ENCODE measurements at places on chromosomes 5 and 9.

- DNase-seq, result no peak
Observed at GRCh38 chr9:37486616-37487548, 1.1 kb downstream of the POLR1E start.

DNA sequence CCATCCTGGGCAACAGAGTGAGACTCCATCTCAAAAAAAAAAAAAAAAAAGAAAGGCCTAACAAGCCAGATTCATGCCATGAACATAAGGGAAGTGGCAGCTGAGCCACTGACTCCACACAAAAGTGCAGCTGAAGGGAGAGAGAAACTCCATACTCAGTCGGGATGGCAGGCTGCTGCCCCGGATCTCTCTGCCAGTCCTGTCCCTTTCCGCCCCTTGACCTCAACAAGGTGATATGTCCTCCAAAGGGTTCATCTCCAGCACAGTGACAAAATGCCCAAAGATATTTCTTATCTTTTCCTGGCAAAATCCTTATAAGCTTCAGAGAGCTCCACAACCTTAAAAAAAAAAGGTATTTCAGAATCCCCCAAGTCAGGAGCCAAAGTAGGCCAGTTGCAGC is 52.6 kb downstream of the ABCA1 start:
- DNase-seq, result no peak

GRCh38 chr9:15249981-15250380 is 57.0 kb downstream of the TTC39B start:
- no peak for DNase-seq

DNA sequence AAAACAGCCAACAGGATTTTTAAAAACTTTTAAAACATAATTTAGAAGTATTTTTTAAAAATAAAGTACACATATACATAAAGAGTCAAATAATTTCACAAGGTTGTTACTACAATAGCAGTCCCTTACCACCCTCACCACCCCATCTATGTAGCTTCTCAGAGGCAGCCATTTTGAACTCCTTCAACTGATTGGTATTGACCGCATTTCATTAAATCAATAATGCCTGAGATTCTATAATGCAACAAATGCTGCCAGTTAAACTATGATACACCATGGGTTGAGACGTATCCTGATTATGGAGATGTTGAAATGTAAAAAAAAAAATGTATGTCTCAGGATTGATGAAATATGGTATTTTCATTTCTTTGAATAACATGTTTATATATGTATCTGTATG is 78.8 kb downstream of the PCSK1 start:
- DNase-seq, result no peak

- DNase-seq, result no peak
Observed at GRCh38 chr5:4627131-4627530, 513.0 kb upstream of the ADAMTS16 start.

- no peak for DNase-seq
Observed at GRCh38 chr9:37952731-37953130, 48.8 kb upstream of the SLC25A51 start.

GRCh38 chr9:90838581-90839154 is 37.0 kb downstream of the SYK start:
- DNase-seq, result no peak

GRCh38 chr5:108687595-108688200 is 60.0 kb upstream of the FER start:
- no peak for DNase-seq

- DNase-seq, result no peak
Observed at GRCh38 chr5:109837231-109837861, 147.6 kb downstream of the MAN2A1 start.

DNA sequence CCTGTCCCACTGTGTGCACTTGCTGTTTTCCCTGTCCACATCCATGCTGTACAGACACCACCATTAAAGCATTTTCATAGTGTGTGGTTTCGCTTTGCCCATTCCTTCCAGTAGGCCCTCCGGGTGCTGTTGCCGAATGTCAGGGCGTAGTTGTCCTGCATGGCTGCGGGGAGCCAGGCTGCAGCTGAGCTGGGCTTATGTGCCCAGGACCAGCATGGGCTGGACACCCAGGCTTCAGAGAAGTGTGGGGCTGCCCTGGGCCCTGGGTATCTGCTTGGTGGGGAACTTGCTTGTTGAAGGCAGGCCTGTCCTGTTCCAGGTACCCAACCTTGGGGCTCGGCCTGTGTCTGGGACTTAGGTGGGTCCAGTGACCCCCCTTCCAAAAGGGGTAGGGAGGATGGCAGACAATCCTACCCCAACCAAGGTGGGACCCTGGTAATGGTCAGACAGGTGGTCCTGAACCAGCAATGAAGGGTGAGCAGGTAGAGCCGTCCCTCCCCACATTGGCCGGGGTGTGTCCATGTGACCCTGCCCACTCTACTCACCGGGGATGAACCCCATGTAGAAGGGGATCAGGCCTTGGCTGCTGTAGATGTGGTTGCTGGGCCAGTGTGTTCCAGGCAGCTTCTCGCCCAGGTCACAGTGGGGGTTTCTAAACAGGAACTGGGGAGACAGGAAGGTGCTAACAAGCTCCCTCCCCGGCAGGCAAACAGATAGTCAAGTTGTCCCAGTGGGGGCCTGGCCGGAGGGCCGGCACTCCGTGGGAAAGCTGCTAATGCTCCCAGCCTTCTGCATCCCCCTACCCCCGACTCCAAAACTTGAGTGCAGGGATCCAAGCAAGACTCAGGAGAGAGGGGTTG is 2.8 kb downstream of the TUBB4B start:
- no peak for DNase-seq

DNA sequence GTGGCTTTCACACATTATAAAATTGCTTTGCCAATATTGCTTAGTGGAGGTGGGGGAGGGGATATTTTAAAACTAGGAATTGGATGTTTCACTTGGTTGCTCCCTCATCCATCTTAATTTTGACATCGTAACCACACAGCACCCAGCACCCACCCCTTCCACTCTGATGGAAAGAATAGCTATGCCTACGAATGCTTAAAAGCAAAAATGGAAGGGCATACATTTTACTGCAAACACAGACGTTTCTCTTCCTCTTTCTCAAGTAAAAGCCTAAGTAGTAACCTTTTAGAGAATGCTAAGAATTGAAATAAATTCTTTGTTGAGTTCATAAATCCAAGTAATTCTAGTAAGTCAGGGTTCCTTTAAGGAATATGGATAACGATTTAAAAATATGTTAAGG is 69.9 kb downstream of the JAKMIP2 start:
- no peak for DNase-seq

DNA sequence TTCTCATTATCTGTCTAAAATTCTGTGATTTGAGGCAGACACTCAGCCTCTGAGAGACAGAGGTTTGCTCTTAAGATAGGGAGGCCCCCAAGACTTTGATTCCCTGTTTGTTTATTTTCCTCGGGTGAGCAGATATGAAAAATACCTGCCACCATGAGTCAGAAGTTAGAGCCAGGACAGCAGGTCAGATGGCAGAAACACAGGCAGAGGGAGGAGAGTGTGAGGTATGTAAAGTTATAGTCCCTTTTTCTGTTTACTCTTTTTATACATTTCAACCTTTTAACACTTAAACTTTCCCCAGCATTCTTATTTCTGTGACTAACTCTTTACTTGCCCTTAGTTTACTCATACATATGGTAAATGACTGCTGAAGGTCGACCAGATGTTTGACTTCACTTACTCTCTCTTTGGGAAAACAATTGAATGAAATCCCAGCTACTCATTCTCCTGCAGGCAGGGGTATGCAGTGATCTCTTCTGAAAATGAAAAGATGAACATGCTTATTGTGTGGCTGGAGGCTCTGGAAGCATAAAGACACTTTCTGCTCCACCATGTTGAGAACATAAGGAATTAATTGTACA is 383.8 kb downstream of the NTRK2 start:
- DNase-seq, result no peak

GRCh38 chr5:109345699-109346098 is 64.1 kb downstream of the PJA2 start:
- DNase-seq, result no peak

GRCh38 chr9:133461975-133462374 is 2.2 kb downstream of the CACFD1 start:
- no peak for DNase-seq

DNA sequence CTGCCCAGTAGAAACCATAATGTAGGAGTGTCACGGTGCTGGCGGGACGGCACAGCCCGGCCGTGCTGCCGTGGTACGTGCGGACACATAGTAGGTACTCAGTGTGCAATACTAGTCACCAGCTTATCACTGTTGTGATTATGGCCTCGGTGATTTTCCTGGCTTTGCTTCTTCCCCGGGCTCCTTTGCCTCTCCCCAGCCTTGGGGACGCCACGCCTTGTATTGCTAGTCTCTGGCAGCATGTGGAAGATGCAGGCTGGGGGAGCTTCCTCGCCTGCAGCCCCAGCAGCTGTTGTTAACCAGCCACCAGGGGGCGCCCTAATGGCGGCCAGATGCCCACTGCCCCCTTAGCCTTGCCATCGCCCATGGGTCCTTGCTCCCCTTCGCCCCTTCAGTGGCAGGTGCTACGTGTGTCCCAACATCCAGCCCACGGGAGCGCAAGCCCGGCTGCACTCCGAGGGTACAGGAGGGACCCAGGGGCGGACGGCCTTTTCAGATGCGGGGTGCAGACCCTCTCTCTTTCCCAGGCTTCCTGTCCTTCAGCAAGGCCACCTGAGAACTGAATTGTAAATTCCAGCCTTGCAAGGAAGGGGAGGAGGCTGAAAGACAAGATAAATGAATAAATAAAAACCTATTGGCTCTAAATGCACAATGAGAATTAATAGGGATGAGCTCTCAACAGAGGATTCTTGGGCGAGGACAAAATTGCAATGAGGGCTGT is 8.0 kb downstream of the NTNG2 start:
- DNase-seq, result peak; percentile 81

DNA sequence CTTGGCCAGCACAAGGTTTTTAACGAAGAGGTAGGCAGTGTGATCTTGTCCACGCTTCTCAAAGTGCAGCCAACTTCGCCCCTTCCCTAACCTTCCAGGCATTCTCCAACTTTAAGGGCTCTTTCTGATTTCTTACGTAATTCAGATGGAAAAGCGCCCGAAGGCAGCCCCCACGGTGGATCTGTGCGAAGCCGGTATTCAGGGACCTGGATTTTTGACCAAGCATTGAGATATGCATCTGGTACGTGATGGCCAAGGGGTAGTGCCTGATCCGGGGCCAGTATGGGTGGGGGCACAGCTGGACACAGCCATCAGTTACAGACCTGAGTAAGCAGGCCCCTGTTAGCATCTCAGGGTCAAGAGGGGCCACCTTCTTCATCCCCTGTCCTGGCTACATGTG is 80.0 kb downstream of the AMBP start:
- DNase-seq, result no peak

DNA sequence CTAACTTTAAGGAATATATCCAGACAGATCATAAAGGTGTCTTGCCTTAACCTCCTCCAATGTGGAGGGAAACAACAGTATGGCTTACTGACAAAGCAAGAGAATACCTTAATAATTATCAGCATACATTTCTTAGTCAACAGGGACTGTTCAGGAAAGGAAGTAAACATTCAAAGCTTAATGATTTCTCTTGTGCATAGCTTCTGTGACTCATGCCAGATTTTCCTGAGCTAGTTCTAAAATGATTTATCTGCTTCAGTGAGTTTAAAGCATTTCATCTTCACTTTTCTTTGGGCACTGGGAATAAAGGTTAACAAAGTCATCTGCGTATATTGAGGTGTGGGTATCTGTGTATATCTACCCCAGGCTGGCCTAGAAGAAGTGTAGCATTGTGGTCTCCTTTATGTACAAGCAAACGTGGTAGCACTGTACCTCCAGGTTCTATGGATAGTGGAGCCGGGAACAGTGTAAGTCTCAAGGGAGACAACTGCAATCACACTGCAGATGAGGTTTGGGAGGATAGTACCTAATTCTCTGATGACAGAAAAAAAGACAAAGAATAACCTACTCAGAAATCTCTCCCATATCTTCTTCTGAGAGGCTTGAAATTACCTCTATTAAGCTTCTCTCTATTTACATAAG is 284.1 kb downstream of the HCN1 start:
- no peak for DNase-seq

DNA sequence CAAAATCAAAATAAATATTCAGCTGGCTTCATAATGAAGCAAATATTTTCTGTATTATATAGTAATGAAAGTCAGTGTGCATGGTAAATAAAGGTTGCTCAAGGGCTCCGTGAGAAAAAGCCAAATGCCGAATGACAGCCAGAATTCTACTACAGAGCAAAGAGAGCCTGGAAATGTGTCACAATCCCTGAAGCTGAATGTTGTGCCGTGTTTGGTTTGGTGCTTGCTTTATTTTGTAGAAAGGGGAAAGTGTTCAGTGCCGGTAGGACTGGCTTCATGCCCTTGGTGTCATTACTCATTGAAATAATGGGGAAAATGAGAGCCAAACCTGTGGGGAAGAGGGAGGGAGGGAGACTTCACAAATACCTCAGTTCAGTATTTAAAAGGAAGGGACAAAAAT is 26.8 kb upstream of the ADAMTSL1 start:
- no peak for DNase-seq

- DNase-seq, result no peak
Observed at GRCh38 chr5:107295914-107296313, 374.8 kb downstream of the EFNA5 start.

DNA sequence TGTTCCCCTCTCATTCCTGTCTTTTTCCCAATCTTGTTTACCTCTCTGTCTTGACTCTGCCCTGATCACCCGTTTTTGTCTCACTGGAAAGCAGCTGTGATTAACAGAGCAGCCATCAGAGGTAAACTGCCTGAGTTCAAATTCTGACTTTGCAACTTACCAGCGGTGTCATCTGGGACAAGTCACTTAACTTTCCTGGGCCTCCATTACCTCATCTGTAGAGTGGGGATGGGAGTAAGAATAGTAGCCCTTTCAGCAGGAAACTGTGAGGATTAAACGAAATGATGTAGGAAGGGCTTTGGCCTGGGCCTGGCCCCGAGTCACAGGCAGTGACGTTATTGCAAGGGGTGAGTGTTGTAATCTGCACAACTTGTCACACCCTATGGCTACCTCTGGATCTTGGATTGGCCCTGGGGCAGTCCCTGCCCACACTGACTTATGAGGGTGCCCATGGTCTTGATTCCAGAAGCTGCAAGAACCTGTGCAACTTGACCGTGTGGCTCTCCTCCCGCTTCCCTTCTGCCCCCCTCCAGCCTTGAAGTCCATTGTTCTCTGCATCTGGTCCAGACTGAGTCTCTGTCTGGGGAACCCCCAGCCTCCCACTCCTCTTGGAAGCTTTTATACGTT is 657 bp upstream of the PCDH12 start:
- DNase-seq, result no peak

- DNase-seq, result no peak
Observed at GRCh38 chr5:149039506-149039905, 23.4 kb downstream of the SH3TC2 start.

DNA sequence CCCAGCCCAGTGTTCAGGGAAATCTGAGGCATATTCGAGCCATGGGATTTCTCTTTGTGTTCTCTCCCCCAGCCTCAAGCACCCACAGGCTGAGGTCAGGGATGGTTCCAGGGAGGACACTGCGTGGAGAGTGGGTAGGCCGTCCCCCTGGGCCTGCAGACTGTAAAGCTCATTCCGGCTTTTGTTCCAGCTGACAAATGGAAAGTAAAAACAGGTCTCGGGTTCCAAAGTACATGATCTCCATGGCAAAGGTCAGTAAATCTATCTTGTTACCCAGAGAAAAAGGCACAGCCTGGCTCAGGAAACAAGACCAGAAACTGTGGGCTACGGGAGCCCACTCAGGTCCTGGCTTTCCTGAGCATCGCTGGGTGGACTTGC is 116.2 kb downstream of the ROR2 start:
- DNase-seq, result no peak

GRCh38 chr9:87285183-87285850 is 212.3 kb upstream of the DAPK1 start:
- DNase-seq, result no peak

All from upper lobe of right lung (tissue), 1 donor.